ENCODE measurements at places on chromosomes 6 and 20. TPM values are rescaled to one million over a fixed set of nuclear protein-coding genes. Genes with fewer than 3 reads are reported as not detected.

Gene PGC
- not detected for polyA plus RNA-seq

Gene PFDN6
- polyA plus RNA-seq: 78.6 TPM

Gene SPATA2
- polyA plus RNA-seq: 8.8 TPM

Gene POPDC3
- polyA plus RNA-seq: 0.52 TPM

Gene SAMD3
- polyA plus RNA-seq: 0.96 TPM

DNA sequence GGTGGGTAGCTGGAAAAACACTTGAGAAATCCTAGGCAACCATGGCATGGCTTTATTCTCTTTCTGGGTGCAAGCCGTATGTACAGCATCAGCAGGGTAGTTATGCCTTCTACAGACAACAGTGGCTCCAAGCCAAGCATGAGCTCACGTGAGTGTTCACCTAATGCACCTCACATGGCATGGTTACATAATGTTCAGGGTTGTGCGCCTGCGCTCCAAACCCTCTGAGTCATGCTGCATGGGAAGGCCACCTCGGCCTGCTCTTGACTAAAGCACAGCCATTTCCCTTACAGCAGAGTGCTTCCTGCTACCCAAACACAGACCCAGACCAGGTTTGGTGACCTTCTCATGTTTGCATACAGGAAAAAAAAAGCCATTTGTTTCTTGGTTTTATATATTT lies 96.2 kb downstream of the VIP start:
- no peak for DNase-seq

GRCh38 chr6:4067673-4068072 lies 11.3 kb downstream of the FAM217A start:
- DNase-seq: no peak

DNA sequence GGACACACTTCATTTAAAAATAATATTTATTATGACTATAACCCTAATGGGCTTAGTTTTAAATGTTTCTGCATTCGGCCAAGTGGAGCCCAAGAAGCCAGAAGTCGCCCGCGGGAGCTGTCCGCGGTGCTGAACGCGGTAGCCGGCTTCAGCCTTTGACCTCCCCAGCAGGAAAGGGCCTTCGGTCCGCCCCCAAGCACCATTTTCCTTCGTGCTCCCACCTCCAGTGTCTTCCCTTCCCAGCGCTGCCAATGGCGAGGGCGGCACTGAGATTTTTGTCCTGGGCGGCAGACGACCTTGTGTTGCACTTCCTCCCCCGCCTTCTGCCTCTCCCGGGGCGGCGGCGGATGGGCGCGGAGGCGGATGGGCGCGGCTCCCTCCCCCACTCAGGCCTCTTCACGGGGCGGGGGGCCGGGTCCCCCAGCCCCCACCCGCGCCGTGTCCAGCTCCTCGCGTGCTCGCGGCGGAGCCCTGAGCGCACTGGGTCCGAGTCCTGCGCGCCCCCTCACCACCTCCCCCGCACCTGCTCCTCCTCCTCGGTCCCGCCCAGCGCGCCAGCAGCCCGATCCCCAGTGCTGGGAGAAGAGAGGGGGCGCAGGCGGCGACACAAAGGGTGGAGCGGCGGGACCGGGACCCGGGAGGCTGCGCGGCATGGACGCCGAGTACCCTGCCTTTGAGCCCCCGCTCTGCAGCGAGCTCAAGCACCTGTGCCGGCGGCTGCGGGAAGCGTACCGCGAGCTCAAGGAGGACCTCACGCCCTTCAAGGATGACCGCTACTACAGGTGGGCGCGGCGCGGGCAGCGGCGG lies 23.6 kb upstream of the TMEM181 start:
- peak; percentile 75 for DNase-seq

DNA sequence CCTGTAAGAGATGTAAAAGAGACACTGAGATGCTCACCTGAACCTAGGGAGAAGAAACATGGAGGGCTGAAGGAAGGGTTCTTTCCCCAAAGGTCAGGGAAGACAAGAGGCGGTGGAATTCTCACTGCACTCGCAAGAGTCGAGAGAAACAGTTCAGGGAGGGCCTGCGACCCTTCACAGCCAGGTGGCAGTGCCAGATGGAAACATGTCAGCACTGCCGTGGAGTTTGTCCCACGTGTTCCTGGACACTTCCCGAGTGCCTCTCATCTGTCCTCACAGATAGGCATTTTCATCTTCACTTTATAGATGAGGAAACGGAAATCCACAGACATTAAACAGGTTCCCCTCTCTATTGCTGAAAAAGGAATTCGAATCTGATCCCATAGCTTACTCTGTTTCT lies 70.4 kb upstream of the SYNJ2 start:
- DNase-seq: no peak

- DNase-seq: no peak
Observed at GRCh38 chr20:47348539-47349142, 7.9 kb downstream of the ZMYND8 start.

GRCh38 chr20:62737271-62737811 lies 28.7 kb downstream of the NTSR1 start:
- DNase-seq: no peak

GRCh38 chr20:45044084-45044573 lies 56.8 kb downstream of the KCNS1 start:
- peak; percentile 41 for DNase-seq

DNA sequence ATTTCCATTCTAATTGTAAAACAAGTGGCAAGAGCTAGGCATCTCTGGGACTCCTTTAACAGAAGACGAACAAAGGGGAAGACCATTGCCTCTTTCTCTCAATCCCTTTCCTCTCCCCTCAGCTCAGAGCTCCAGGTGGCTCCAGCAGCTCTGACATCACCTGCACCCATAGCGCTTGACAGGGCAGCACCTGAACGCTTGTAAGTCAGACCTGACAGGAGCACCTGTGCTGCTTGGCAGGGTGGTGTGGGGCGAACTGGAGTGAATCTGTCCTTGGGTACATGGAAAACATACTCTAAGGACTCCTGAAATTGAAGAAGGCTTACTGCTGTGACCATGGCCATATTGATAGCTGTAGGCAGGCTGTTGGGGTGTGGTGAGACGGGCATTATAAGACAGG lies 409.5 kb upstream of the AGPAT4 start:
- no peak for DNase-seq

- DNase-seq: peak; percentile 62
Observed at GRCh38 chr6:110178626-110179405, 654 bp downstream of the WASF1 start.

DNA sequence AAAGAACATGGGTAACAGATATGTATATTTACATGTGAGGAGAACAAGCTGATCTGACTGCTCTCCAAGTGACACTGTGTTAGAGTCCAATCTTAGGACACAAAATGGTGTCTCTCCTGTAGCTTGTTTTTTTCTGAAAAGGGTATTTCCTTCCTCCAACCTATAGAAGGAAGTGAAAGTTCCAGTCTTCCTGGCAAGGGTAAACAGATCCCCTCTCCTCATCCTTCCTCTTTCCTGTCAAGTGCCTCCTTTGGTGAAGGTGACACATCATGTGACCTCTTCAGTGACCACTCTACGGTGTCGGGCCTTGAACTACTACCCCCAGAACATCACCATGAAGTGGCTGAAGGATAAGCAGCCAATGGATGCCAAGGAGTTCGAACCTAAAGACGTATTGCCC lies 5.2 kb downstream of the HFE start:
- DNase-seq: no peak

GRCh38 chr6:156839129-156839528 lies 62.0 kb downstream of the ARID1B start:
- no peak for DNase-seq

DNA sequence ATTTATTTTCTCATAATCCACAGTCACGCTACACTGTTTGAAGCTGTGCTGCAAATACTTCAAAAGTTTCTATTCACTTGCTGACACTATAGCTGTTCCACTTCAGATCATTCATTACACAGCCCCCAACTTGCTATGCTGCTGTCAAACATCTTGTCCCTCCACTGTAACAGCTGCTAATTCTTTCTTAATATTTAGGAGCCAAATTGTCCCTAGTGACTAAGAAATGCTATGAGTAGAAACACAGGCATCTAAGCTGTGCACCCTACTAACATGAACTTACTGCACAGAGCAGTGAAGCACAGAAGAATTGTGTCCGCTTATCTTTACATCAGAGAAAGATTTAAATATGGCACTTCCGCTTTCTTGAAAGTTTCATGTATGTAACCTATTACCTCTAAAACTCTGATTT lies 91.3 kb downstream of the PDE10A start:
- DNase-seq: no peak

- DNase-seq: no peak
Observed at GRCh38 chr20:25292176-25292891, 44.4 kb downstream of the PYGB start.

DNA sequence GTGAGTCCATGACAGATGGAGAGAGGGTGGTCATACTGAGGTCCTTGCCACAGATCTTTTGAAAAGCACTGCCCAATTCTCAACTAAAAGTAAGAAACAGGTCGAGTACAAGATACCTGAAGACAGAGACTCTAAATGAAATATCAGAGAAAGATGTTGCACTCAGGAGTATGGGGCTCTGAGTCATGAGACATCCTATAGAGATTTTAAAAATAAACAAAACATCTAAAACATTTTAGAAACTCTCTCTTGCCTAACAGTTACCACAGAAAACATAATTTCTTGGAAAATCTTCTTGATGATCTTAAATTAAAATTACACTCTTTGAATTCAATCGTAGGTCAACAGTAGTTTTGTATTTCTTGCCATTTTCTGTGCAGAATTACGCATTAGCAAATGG lies 348.9 kb upstream of the MARCKS start:
- no peak for DNase-seq

- DNase-seq: no peak
Observed at GRCh38 chr6:119076576-119077390, 1.7 kb downstream of the FAM184A start.

- DNase-seq: no peak
Observed at GRCh38 chr20:5154543-5154925, 27.7 kb downstream of the CDS2 start.

GRCh38 chr6:110617057-110617456 lies 140.6 kb upstream of the SLC22A16 start:
- DNase-seq: no peak

GRCh38 chr6:32087574-32088486 lies 21.3 kb downstream of the TNXB start:
- DNase-seq: no peak

GRCh38 chr6:41428996-41429421 lies 93.6 kb downstream of the NCR2 start:
- no peak for DNase-seq

DNA sequence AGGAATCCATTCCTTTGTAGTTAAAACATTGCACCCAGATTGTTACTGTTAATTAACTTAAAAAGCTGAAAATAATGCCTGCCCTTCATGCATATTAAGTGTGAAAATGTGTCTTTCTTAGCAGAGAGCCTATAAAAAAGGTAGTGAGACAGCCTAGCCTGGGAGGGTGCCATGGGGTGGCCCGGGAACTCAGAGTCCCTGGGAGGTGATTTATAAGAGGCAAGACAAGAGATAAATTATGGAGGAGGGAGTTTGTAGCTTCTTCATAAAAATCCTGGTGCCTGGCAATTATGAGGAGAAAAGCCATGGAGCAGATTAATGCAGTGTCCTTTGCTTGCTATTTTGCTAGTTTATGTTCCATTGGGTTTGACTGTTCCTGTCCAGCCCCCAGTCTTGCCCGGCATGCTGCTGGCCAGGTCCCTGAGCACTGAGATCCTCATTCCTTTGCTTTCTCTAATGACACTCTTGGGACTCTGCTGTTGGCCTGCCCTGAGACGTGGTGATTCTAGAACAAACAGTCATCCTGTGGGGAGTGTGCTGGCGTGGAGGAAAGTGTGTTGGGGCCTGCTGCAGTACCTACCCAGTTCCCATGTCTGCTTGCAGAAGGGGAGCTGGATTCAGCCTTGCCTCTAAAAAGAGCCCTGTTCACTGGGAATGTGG lies 4.2 kb downstream of the MLN start:
- no peak for DNase-seq

Measured in right renal cortex interstitium (tissue), 3 donors.